ENCODE measurements at places on chromosomes 3 and 15. TPM values are rescaled to one million over a fixed set of nuclear protein-coding genes. Genes with fewer than 3 reads are reported as not detected.

Gene CPLX3
- not detected for total RNA-seq

Gene EIF4E3
- total RNA-seq = 6.3 TPM

GRCh38 chr3:135310317-135310716 is 515.3 kb downstream of the EPHB1 start:
- H3K27ac ChIP-seq = no peak overlapping the region
- peaks cover 6% of the 10 kb centered on the region for H3K4me1 ChIP-seq
- H3K4me3 ChIP-seq = no peak overlapping the region
- no peaks in the 10 kb centered on the region for H3K36me3 ChIP-seq
- DNase-seq = no peak
- no peaks in the 10 kb centered on the region for H3K27me3 ChIP-seq

- H3K36me3 ChIP-seq = no peaks in the 10 kb centered on the region
- H3K27ac ChIP-seq = no peak overlapping the region
- no peaks in the 10 kb centered on the region for H3K27me3 ChIP-seq
- no peak for DNase-seq
- H3K4me1 ChIP-seq = peaks cover 6% of the 10 kb centered on the region
- H3K4me3 ChIP-seq = no peak overlapping the region
Measured at GRCh38 chr15:31236184-31237042, 90.2 kb upstream of the KLF13 start.

DNA sequence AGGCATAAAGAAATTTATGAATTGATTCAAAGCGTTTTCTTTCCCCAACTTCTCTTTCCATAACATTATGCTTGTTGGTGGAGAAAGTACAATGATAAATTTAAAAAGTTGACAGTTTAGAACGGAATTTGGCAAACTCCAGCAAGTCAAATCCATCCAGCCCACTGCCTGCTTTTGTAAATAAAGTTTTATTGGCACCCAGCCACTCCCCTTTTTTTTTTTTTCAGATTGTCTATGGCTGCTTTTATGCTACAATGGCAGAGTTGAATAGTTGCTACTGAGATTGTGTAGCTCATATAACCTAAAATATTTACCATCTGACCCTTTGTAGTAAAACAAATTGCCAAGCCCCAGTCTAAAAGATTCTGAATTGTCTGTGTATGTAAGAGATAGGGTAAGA is 112.8 kb upstream of the RBMS3 start:
- no peak for DNase-seq
- no peaks in the 10 kb centered on the region for H3K36me3 ChIP-seq
- no peak overlapping the region for H3K27ac ChIP-seq
- H3K4me1 ChIP-seq = peaks cover 12% of the 10 kb centered on the region

DNA sequence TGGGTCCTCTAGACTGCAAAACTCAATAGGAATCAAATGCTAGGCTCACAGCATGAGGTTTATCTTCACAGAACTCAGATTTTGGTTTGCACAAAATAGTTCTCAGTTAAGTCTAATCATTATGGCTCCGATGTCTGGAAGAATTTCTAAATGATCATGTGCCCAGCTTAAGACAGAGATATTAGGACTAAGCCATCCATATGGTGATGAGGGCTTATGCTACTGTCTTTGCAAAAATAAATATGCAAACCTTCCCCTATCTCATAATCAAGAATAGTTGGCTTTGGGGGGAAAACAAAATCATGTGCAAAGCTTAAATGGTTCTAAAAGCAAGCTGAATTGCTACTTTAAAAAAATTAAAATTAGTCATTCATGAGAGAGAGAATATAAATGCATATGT is 96.5 kb downstream of the CFAP20DC start:
- peaks cover 13% of the 10 kb centered on the region for H3K4me1 ChIP-seq
- no peak overlapping the region for H3K4me3 ChIP-seq
- no peaks in the 10 kb centered on the region for H3K27me3 ChIP-seq

Gene TNFAIP8L3
- not detected for total RNA-seq

Gene GOLGA6L6
- total RNA-seq = not detected

GRCh38 chr15:75056036-75056435 is 32.6 kb downstream of the PPCDC start:
- no peaks in the 10 kb centered on the region for H3K4me1 ChIP-seq
- H3K27me3 ChIP-seq = no peaks in the 10 kb centered on the region
- DNase-seq = no peak
- no peaks in the 10 kb centered on the region for H3K36me3 ChIP-seq
- no peak overlapping the region for H3K4me3 ChIP-seq

Gene PIERCE2
- 3.9 TPM for total RNA-seq

Gene TMCO5A
- total RNA-seq = not detected

Gene IGF2BP2
- 147 TPM for total RNA-seq

- H3K27me3 ChIP-seq = no peaks in the 10 kb centered on the region
- DNase-seq = no peak
- no peak overlapping the region for H3K27ac ChIP-seq
- H3K36me3 ChIP-seq = no peaks in the 10 kb centered on the region
- no peaks in the 10 kb centered on the region for H3K4me1 ChIP-seq
Measured at GRCh38 chr3:121997372-121997771, 24.7 kb downstream of the ILDR1 start.

GRCh38 chr3:67712259-67712658 is 57.8 kb upstream of the SUCLG2 start:
- H3K36me3 ChIP-seq = no peaks in the 10 kb centered on the region
- H3K4me1 ChIP-seq = no peaks in the 10 kb centered on the region
- no peak for DNase-seq

GRCh38 chr3:126355777-126356372 is 1.3 kb downstream of the KLF15 start:
- H3K36me3 ChIP-seq = no peaks in the 10 kb centered on the region
- H3K27ac ChIP-seq = no peak overlapping the region
- peaks cover 22% of the 10 kb centered on the region for H3K27me3 ChIP-seq
